Natural killer cell (primary cell): ENCODE measurements at places on chromosomes 7 and 10.

GRCh38 chr7:6917258-6917657 is 91.2 kb upstream of the CCZ1B start:
- DNase-seq = no peak
- H3K27me3 ChIP-seq = no peaks in the 10 kb centered on the region

GRCh38 chr10:130769146-130770017 is 542.1 kb downstream of the TCERG1L start:
- H3K4me1 ChIP-seq = no peaks in the 10 kb centered on the region
- H3K27ac ChIP-seq = no peak overlapping the region
- no peaks in the 10 kb centered on the region for H3K27me3 ChIP-seq
- no peak for DNase-seq
- H3K36me3 ChIP-seq = no peaks in the 10 kb centered on the region

DNA sequence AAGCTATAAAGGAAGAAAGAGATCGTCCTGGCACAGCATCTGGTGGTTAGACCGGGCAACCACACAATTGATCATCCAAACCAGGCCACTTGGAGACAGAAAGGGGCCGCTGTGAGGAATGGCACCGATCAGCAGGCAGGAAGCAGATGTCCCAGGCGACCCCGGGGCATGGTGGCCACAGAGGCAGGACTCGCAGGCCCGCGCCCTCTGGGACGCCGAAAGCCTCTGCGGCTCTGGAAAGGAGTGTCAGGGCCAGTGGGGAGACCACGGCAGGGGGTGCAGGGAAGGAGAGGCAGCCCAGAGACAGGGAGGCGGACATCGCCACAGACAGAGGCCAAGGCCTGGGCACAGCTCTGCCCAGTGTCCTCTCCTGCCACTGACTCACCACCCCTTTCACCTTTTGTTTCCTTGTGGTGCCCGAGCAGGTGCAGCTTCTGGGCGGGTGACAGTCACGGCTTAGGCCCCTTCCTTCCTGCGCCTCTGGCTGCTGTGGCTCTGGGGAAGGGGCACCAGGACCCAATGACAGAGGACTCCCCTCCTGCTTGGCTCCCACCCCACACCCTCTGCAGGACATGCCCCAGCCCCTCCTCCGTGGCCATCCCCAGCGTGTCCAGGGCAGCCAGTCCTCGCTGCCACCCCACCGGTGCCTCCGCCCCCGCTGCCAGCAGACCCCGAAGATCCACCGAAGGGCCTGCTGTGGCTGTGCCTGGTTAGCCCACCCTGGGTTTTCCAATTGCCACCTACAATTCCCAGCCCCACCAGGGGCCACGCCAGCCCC is 10.9 kb downstream of the STK32C start:
- H3K27me3 ChIP-seq = no peaks in the 10 kb centered on the region
- H3K4me3 ChIP-seq = no peak overlapping the region
- no peak overlapping the region for H3K27ac ChIP-seq
- DNase-seq = no peak

DNA sequence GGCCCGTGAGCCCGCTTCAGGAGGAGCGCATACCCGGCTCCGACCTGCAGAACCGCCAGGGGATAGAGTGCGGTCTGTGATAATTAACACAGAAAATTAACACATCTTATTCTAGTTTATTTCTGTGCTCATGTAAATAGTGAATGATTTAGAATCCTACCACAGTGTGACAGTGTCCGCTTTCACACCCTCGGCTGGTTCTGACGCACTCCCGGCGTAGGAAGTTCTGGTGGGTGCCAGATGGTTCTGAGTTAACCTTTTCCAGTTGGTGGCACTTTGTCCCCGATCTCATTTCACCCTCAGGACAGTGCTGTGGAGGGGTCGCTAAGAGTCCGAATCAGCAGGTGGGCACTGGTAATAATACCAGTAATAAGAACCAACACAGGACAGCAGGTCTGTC is 28.3 kb upstream of the FXYD4 start:
- H3K4me1 ChIP-seq = peaks cover 3% of the 10 kb centered on the region
- no peak overlapping the region for H3K27ac ChIP-seq
- H3K36me3 ChIP-seq = no peaks in the 10 kb centered on the region
- no peak overlapping the region for H3K4me3 ChIP-seq
- no peak for DNase-seq

- no peak overlapping the region for H3K4me3 ChIP-seq
- no peak for DNase-seq
- no peaks in the 10 kb centered on the region for H3K36me3 ChIP-seq
- no peak overlapping the region for H3K27ac ChIP-seq
These were observed 16.0 kb downstream of the PDGFA start for GRCh38 chr7:503575-504111.

GRCh38 chr7:80641548-80641947 is 3.1 kb downstream of the CD36 start:
- DNase-seq = no peak
- no peaks in the 10 kb centered on the region for H3K4me1 ChIP-seq

DNA sequence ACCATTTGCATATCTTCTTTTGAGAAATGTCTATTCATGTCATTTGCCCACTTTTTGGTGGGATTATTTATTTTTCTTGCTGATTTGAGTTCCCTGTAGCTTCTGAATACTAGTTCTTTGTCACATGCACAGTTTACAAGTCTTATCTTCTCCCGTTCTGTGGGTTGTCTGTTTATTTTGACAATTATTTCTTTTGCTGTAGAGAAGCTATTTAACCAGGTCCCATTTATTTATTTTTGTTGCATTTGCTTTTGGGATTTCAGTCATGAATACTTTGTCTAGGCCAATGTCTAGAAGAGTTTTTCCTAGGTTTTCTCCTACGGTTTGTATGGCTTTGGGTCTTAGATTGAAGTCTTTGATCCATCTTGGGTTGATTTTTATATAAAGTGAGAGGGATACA is 32.9 kb downstream of the GPR22 start:
- H3K27ac ChIP-seq = no peak overlapping the region
- DNase-seq = no peak
- peaks cover 8% of the 10 kb centered on the region for H3K4me1 ChIP-seq
- no peak overlapping the region for H3K4me3 ChIP-seq
- H3K36me3 ChIP-seq = peaks cover 4% of the 10 kb centered on the region
